Mucosa of descending colon (tissue), 3 donors: ENCODE measurements at places on chromosomes 6 and 20. TPM values are rescaled to one million over a fixed set of nuclear protein-coding genes. Genes with fewer than 3 reads are reported as not detected.

- DNase-seq = no peak
Observed at GRCh38 chr20:5785146-5785545, 34.9 kb downstream of the SHLD1 start.

DNA sequence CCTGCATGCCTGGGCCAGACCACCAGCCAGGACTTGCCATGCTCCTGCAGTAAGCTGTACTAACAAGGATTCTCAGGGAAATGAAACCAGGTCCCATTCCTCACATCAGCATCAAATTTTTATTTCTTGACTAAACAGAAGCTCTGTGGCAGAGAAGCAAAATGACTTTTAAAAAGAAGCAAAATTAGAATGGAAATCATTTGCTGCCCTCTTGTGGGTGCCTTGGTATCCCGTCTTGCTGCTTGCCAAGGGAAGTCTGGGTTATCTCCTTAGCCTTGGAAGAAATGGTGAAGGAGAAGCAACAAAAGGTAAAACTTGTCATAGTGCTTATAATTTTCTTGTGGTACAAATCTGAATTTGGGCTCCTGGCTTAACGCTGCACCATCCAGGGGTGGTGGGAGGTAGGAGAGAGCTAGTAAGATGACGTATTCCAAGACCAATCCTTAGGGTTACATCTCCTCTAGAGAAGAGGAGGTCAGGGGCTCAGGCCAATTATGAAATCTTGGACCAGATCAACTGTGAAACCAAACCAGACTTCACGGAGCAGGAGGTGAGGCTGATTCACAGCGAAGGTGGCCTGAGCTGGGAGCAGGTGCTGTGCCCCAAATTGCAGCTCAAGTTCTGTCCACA lies 107.5 kb downstream of the FAXC start:
- DNase-seq = no peak

The NXT1 gene
- total RNA-seq = 12.9 TPM

GRCh38 chr6:147515327-147515726 lies 6.8 kb downstream of the SAMD5 start:
- no peak for DNase-seq

The LAMA2 gene
- total RNA-seq = 3.6 TPM

DNA sequence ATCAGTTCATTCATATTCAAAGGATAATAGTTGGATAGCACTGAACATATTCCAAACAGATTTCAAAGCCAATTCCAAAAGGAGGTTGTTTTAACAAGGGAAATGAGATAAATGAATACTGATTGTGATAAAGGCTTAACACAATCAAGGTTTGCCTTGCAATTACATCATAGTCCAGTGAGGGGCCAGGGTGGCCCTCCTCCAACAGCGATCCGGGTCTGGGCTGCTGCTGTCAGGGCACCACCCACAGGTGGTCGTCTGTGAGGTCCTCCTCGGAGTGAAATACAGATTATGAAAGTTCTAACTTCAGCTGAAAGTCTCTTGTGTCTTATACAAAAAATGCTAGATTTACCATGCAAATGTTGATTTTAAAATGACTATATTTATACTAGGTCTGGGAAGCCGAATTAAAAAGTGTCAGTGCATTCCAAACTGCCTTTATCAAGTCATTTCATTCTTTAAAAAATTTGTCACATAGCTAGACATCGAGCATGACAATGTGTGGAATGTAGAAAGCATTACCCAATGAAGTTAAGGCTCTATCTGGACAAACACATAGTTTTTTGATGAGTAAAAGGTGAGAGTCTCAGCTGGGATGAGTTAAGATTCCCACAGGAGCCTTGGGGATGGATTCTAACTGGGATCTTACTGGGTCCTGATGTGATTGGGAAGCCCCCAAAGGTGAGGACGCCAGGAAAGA lies 65.9 kb upstream of the SLC22A23 start:
- no peak for DNase-seq

The BCKDHB gene
- total RNA-seq = 25.8 TPM

The SPEF1 gene
- 0.19 TPM for total RNA-seq
